RWPE2 (cell line): ENCODE measurements at places on chromosomes 13 and 19.

- DNase-seq: no peak
These were observed 10.2 kb downstream of the SMIM7 start for GRCh38 chr19:16649734-16650133.

DNA sequence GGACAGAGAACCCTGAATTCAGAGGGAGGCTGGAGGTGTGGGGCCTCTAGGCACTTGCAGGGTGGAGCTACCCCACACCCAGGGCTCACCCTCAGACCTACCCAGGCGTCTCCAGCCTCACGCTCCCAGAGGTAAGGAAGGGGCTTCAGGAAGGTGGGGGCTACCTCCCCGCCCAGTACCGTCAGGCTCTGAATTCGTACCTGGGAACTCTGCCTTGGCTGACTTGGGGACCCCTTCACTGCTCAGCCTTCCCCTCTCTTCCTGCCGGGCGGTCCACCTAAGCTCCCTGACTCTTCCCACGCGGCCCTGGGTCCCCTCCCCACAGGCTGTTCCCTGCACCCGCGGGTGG is 28.5 kb upstream of the PARP4 start:
- DNase-seq: no peak

DNA sequence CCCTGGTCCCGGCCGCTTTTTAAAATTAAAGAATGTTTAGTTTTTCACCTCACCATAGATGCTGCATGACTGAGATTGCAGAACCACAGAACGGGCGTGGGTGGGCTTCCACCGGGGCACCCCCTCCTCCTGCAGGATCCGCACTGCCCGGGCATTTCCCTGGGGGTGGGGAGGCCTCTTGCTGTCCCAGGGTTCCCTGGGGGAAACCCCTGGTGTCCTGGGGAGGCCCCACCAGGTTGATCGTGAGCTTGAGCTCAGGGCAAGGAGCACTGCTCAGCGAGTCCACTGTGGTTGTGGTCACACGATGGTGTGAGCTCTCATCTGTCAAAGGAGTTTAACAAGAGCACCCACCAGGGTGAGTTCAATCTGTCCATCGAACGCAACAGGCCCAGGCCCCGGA is 11.4 kb upstream of the TCF3 start:
- DNase-seq: no peak

DNA sequence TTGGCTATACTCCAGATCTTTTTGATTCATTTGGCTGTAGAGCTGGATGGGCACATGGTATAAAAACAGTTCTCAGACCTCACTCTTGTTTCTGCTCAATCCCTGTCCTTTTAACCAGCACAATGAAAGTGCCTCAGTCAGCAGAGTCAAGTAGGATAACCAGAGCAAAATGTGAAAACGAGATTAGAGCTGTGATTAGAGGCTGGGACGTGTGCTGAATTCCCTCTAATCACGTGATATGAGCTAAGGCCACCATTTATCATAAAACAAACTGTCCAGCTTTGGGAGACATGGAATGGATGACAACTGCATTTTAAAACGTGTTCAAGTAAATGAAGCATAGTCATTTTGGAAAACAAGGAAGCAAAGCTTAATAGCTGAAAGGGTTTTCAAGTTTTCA is 54.1 kb downstream of the GJA3 start:
- DNase-seq: no peak

- DNase-seq: no peak
These were observed 467.9 kb downstream of the SLITRK1 start for GRCh38 chr13:83414393-83414792.

- no peak for DNase-seq
These were observed 5.9 kb downstream of the MTMR6 start for GRCh38 chr13:25281193-25281934.

DNA sequence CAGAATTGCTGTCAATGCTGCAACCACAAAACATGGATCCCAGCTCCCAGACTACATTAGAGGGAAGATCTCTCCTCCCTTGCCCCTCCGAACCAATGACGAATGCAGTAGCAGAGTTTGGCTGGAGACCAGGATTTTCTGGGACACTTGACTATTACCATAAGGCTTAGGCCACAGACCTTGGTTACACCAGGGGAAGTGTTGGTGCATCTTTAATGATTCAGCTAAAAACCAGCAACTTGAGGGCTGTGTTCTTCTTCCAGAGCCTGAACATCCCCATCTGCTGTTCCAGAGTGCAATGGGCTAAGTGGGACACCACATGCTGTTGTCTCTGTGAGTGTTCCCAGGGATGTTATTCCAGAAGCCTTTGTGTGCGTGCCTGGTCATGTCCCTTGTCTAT is 528.2 kb downstream of the LMO7 start:
- DNase-seq: no peak

- no peak for DNase-seq
These were observed 69.6 kb downstream of the RNASEH2B start for GRCh38 chr13:50979187-50979586.

DNA sequence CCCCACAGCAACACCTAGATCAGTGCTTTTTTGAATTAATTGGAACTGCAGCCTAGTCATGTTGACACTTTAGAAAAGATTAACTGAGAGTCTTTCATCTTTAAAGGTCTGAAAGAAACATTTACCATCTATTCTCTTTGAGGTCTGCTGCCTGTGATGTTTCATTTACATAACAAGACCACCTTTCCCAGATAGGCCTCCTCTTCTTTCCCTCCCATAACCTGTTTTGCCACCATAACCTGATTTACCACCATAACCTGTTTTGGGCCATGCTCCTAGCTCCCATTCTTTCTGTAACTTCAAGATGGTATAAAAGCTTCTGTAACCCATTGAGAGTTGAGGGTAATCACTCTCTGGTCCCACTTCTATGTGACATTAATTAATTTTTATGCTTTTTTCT is 320.8 kb downstream of the PCDH20 start:
- no peak for DNase-seq

DNA sequence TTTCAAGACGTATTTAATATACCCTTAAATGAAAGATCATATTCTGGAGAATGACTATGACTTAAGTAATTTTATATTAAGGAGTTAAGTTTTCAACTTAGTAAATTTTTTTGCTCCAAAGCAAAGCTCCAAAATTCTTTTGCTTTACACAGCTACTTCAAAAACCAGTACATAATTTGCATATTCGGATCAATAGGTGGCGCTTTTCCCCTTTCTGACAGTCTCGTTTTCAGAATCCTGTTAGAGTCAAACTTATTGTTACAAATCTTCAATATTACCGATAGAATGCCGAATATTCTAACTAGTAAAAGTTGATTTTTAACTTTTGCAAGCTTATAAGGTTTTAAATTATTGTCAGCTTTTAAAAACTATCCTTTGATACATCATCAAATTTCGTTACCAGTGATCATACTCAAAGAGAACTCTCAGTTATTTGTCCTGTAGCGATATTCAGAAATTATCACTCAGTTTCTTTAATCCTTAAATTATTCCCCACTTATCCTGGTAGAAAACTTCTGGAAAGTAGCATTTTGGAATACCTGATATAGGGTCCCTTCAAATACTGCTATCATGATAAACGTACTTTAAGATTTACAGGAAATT is 852.7 kb upstream of the KLHL1 start:
- DNase-seq: no peak

DNA sequence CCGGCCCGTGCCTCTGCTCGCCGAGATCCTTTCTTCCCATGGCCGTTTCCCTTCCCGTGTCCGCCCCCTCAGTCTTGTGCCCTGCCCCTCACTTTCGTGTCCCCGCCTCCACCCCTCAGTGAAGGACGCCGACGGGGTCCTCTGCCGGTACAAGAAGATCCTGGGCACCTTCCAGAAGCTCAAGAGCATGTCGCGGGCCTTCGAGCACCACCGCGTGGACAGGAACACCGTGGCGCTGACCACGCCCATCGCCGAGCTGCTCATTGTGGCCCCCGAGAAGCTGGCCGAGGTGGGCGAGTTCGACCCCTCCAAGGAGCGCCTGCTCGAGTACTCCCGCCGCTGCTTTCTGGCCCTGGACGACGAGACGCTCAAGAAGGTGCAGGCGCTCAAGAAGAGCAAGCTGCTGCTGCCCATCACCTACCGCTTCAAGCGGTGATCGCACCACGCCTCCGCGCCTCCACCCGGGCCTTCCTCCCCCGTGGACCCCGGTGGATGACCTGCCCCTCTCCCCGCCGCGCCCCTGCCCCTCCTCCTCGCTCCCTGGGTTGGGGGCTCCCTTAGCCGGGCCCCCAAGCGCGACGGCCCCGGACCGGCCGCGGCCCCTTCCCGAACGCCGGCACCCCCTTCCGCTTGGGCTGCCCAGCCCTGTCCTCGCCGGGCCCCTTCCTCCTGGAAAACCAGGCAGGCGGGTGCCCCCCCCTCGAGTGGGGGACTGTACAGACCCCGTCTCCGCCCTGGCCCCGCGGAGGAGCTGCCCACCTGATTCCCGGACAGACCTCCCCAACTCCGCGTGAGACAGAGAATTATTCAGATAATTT is 2.3 kb upstream of the U2AF2 start:
- peak; percentile 67 for DNase-seq

- DNase-seq: no peak
These were observed 5.6 kb upstream of the ZNF607 start for GRCh38 chr19:37725181-37725580.

DNA sequence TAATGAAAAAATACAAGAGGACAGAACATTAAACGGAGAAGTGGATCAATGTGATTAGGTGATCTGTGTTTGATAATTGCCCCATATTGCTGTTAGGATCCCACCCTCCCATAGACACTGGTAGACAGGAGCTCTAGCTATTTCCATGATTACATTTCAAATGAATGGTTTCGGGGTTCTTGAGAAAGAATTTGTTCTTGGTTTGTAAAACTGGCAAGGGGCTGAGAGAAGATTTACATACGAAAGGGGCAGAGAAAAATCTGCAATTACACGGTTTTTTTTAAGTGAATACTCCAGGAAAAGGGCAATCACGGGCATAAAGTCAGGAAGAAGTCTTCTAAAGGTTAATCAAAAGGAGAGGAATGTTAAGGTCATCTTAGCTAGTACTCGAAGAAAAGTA is 2125.7 kb upstream of the PCDH20 start:
- no peak for DNase-seq

DNA sequence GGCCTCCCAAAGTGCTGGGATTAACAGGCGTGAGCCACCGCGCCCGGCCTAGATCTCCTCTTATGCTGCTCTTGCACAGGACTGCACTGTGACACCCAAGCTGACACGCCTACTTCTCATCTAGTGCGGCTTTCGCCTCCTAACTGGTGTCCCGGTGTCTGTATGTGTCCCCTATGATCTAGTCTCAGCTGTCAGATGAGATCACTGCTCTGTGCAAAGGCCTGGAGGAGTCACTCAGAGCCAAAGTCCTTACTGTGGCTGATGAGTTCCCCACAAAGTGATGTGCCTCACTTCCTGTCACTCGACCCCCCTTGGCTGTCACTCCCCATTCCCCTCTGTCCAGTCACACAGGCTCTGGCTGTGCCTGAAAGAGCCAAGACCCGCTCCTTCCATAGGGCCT is 2.5 kb downstream of the ZNF556 start:
- no peak for DNase-seq

DNA sequence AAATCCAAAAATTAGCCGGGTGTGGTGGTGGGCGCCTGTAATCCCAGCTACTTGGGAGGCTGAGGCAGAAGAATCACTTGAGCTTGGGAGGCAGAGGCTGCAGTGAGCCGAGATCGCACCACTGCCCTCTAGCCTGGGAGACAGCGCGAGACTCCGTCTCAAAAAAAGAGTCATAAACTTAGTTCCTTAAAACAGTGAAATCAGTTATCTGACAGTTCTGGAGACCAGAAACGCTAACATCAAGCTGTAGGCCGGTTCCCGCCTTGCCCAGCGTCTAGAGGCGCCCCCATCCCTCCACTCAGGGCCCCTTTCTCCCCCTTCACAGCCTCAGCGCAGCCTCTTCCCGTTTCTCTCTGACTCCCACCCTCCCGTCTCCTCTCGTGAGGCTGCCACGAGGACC is 11.9 kb downstream of the ADAT3 start:
- DNase-seq: no peak

- DNase-seq: no peak
These were observed 13.4 kb downstream of the UHRF1 start for GRCh38 chr19:4922530-4923275.

DNA sequence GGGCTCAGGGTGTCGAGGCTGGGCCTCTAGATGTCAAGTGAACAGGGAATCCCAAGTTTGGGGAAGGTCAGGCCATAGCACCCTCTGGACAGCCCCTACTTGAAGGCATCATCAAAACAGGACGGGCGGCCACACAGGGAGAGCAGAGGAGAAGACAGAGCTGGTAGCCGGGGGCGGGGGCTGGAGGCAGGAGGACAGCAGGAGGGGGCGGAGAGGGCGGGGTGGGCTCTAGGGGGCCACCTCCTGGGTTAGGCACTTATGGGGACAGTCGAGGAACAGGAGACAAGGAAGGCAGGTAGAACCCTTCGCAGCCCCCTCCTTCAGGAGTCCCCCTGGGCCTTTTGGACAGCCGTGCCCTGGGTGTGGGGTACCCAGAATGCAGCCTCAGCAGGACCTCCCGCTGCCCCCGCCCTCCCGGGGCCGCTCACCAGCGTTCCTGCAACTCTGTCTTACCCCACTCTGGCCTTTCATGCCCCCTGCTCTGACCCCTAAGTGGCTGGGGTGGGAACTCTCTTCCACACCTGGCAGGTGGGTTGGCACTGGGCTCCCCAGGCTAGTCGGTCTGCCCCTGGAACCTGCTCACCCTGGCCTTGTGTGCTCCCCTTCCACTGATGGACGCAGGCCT is 5.8 kb downstream of the SSBP4 start:
- DNase-seq: no peak

GRCh38 chr13:27043013-27043412 is 128.6 kb downstream of the USP12 start:
- DNase-seq: no peak

DNA sequence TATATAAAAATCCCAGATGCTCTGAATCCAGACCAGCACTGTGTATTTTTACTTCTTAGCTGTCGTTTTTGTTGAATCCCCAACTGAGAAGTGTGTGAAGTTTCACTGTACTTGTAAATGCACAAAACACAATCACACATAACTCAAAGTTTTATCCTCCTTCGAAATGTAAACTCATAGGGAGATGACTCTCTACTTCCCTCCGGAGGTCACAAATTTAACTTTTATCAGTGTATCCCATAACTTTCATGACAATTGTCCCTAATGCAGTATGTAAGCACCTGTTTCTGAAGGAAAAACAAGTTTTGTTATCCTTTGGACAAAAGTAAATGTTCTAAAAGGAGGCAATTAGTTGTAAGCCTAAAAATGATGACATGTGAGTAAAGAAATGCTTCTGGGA is 665.0 kb upstream of the SLITRK6 start:
- DNase-seq: no peak

DNA sequence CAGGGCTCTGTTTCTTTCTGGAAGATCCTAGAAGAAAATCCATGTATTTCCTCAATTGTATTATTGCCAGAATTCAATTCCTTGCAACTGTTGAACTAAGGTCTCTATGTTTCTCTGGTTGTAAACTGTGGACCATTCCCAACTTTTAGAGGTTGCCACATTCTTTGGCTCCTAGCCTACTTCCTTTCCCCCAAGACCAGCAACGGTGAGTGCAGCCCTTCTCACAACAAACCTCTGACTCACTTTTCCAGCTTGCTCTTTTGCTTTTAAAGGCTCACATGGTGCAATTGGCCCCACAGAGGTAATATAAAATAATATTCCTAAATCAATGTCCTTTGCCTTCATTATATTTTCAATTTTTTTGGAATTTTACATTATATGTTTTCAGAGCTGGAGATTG is 371.3 kb downstream of the SLITRK5 start:
- DNase-seq: no peak
